Endothelial cell (in vitro differentiated cells): ENCODE measurements at places on chromosomes 6 and 20. TPM values are rescaled to one million over a fixed set of nuclear protein-coding genes. Genes with fewer than 3 reads are reported as not detected.

Gene RIMS4
- 0.10 TPM for total RNA-seq

Gene RAB32
- 37.0 TPM for total RNA-seq

Gene MATN4
- total RNA-seq: not detected

Gene TSPO2
- total RNA-seq: not detected

Gene BAK1
- 51.4 TPM for total RNA-seq

Gene CDSN
- total RNA-seq: not detected

Gene RNF217
- 50.7 TPM for total RNA-seq

Gene MYH7B
- total RNA-seq: 0.51 TPM

Gene FAM217A
- not detected for total RNA-seq

Gene HTR1E
- not detected for total RNA-seq

Gene QRSL1
- 10.9 TPM for total RNA-seq

Gene PSMB8
- total RNA-seq: 5.2 TPM

Gene SLC22A7
- total RNA-seq: not detected

Gene GRM1
- total RNA-seq: 0.23 TPM

Gene QKI
- 326 TPM for total RNA-seq

Gene LHFPL5
- not detected for total RNA-seq

Gene PPP1R3G
- total RNA-seq: 0.05 TPM

Gene HLA-DRA
- 0.28 TPM for total RNA-seq

Gene TMC2
- not detected for total RNA-seq

Gene DPPA5
- not detected for total RNA-seq

Gene FAM83D
- total RNA-seq: 7.7 TPM

Gene PHACTR1
- 39.9 TPM for total RNA-seq

Gene PRICKLE4
- 20.7 TPM for total RNA-seq

Gene COL21A1
- total RNA-seq: 1.2 TPM

Gene ZKSCAN3
- 9.5 TPM for total RNA-seq

Gene SLC22A16
- 0.54 TPM for total RNA-seq

Gene PIGU
- 16.5 TPM for total RNA-seq

Gene ZNF831
- 0.56 TPM for total RNA-seq

Gene SMLR1
- total RNA-seq: not detected

Gene FIG4
- total RNA-seq: 9.2 TPM

Gene ADGRF1
- not detected for total RNA-seq

Gene MYBL2
- 20.8 TPM for total RNA-seq

Gene FRK
- 0.08 TPM for total RNA-seq

Gene MOG
- total RNA-seq: not detected

Gene HCK
- 0.54 TPM for total RNA-seq

Gene EPB41L2
- total RNA-seq: 314 TPM

Gene NHLRC1
- total RNA-seq: 0.64 TPM

Gene BMP5
- 0.18 TPM for total RNA-seq

Gene CAGE1
- total RNA-seq: not detected

Gene CLPSL1
- total RNA-seq: not detected

Gene CST4
- total RNA-seq: not detected

Gene TRAPPC3L
- total RNA-seq: not detected

Gene FUCA2
- total RNA-seq: 31.0 TPM

Gene CD83
- total RNA-seq: 4.3 TPM

Gene B3GALT4
- total RNA-seq: 3.8 TPM
